ENCODE measurements at places on chromosomes 3 and 15. TPM values are rescaled to one million over a fixed set of nuclear protein-coding genes. Genes with fewer than 3 reads are reported as not detected.

CCR9 gene
- 0.22 TPM for total RNA-seq

NPAP1 gene
- total RNA-seq: 0.19 TPM

SLITRK3 gene
- 0.44 TPM for total RNA-seq

POTEB gene
- total RNA-seq: not detected

NANOGP8 gene
- total RNA-seq: 1.3 TPM

TM4SF18 gene
- 19.7 TPM for total RNA-seq

DNA sequence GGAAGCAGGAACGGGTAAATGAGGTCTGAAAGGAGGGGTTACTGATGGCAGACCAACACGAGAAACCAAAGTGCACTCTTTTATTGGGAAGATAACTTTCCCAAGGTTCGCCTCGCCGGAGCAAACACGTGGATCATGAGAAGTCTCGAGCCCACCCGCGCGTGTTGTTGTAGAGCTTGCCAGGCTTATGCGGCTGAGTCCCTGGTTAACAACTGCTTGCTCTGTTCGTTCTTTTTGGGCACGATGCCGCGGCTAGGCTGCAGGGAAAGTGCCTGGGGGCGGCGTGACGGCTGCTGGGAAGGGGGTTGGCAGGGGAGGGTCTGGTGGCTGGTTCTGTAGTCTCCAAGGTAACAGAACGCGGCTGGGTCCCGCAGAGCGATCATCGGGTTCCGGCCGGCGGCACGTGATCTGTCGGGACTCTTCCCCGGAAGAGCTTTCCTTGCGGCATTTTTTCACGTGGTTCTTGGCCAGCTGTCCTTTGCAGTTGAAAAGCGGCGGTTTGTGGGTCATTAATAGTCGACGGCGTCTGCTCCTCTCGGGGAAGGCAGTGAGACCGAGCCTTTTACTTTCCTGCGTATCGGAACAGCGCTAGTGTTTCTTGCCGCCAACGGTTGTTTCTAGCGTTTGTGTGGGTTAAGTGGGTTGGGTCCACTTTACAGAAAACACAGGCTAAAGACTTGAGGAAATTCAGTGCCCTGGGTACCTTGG, 1.5 kb downstream of the MGA start:
- peak; percentile 81 for DNase-seq

DNA sequence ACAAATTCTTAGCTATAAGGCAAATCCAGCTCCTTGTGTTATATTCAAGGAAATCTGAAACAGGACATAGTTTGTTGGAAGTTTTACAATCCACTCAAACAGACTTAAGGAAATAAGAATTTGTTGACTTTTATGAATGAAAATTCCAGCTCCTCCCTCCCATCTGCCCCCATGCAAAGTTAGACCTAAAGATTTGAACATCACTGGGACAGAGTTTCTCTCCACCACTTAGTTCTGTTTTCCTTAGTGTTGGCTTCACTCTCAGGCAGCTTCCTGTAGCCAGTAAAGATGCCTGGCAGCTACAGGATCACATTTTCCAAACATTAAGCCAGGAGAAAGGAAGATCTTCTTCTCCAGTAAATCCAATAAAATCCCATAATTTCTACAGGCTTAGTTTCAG, 265.0 kb downstream of the TAFA4 start:
- DNase-seq: no peak

DNA sequence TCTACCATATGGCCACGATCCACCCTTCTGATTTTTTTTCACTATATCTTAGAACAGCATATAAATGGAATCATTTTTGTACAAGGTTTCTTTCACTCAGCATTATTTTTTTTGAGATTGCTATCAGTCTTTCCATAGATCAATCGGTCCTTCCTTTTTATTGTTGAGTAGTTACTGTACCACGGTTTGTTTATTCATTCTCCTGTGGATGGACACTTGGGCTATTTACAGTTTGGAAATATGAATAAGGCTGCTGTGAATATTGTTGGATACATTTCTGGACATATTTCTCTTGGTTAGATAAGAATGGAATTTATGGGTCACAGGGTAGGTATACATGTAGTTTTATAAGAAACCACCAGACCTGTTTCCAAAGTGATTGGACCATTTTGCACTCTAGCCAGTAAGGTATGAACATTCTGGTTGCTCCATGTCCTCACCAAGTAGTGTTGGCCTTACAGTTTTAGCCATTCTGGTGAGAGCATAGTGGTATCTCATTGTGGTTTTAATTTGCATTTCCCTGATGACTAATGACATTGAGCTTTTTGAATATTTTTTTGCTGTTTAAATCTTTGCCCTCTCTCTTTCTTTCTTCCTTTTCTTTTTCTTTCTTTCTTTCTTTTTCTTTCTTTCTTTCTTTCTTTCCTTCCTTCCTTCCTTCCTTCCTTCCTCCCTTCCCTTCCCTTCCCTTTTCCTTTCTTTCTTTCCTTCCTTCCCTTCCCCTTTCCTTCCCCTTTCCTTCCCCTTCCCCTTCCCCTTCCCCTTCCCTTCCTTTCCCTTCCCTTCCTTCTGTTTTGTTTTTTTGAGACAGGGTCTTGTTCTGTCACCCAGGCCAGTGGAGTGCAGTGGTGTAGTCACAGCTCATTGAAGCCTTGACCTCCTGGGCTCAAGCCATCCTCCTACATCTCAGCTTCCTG, 49.2 kb downstream of the LRRK1 start:
- DNase-seq: no peak

DNA sequence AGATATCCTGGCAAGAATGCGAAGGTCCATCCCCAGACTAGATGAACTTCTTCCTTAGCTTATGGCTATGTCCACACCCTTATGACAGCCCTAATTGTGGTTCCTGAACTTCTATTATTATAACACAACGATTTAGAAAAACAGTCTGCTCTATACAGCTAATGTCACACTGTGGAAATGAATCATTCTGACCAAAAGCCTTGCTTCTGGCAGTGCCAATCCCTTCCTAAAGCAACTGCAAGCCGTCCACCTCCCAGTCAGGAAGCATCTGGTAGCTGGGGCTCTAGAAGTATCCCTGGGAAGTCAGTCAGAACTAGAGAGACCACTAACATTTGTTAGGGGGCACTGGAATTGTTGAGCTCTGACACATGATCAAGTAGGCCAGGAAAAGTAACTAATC, 45.0 kb downstream of the MYO5A start:
- no peak for DNase-seq

GRCh38 chr15:73755481-73755880, 2.3 kb upstream of the INSYN1 start:
- no peak for DNase-seq

GRCh38 chr3:45067941-45068340, 41.8 kb downstream of the CLEC3B start:
- DNase-seq: no peak

DNA sequence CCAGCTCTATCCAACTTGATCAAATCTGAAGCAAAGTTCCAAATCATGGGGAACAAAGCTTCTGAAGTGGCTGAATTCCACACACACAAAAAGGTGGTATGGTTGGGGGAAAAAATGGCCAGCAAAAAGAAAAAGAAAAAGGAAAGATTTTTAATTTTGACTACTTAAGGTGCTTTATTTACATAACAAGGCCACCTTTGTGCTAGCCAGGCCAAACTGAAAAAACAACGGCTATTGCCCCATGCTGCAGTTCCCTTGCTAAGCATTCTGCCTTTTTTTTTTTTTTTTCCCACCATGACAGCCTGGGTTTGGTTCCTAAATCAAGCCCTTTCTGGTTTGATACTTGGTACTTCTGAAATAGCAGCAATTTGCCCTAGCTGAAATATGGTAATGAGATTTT, 66.5 kb upstream of the DAZL start:
- DNase-seq: no peak

DNA sequence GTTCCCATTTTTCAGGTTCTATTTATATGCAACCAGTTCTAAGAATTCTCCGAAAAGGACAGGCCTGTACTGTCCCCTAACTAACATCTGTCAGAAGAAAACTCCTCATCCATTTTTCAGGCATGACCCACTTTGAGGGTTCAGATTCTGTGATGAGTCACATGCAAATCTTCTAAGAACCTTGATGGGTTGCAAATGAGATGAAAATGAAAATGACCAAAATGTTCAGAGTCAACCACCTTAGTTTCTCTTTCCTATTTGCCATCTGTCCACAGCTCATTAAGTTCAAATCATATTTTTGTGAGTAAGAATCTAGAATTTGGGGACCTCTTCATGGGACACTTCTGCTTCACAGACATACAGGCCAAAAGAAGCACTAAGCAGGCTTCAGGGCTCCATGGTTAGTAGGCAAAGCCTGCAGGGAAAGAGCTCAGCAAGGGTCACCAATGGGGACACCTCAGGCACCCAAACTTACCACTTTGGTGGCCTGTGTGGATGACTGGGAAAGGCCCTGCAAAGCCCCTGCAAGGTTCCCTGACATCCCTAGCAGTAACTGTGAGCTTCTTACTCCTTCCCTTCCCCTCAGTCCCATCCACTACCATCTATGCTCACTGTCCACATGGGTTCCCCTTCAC, 122.0 kb downstream of the WDR76 start:
- no peak for DNase-seq

DNA sequence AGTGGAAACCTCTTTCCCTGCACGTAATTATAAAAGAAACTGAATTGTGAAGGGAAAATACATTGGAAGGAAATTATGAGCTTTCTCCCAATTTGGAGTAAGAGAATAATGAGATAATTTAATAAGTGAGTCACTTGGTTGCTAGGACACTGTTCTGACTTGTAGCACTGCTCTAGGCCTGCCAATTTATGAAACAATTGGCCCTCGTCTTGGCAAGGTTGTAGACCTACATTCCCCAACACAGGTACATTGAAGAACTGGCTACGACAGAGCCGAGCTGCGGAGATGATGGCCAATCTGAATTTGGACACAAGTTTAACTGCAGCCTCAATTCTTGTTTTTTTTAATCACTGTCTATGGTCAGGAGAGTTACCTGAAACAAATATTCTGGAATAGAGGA, 674.1 kb downstream of the MECOM start:
- DNase-seq: no peak

GRCh38 chr3:13581485-13582365, 32.8 kb downstream of the FBLN2 start:
- DNase-seq: no peak

- no peak for DNase-seq
These were observed 30.8 kb downstream of the CHCHD4 start for GRCh38 chr3:14093831-14094230.

DNA sequence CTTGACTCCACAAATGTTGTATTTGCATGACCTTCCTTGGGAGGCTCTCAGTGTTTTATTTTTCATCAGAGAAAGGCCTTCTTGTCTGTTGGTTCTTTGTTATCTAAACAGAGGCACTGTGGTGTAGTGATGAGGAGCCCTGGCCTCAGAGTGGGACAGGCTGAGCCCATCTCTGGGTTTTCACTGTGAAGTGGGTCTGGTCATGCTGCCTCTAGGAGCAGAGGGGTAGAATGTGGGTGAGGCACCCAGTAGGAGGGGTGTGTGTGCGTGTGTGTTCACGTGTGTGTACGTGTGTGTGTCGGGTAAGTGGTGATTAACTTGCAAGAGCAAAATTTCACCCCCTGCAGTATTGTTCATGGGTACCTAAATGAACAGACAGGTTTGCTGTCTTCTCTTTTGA, 14.4 kb downstream of the KLF13 start:
- no peak for DNase-seq

- DNase-seq: no peak
These were observed 74.5 kb downstream of the LSM3 start for GRCh38 chr3:14253022-14253706.

GRCh38 chr15:50828610-50829206, 63.2 kb upstream of the SPPL2A start:
- no peak for DNase-seq

Data from kidney (tissue), 22 donors.